Stromal cell of bone marrow (primary cell): ENCODE measurements at places on chromosomes 2 and 18.

GRCh38 chr2:110180036-110180435 is 24.8 kb downstream of the NPHP1 start:
- DNase-seq = no peak

- no peak for DNase-seq
Observed at GRCh38 chr2:157061799-157062198, 195.7 kb upstream of the GALNT5 start.

DNA sequence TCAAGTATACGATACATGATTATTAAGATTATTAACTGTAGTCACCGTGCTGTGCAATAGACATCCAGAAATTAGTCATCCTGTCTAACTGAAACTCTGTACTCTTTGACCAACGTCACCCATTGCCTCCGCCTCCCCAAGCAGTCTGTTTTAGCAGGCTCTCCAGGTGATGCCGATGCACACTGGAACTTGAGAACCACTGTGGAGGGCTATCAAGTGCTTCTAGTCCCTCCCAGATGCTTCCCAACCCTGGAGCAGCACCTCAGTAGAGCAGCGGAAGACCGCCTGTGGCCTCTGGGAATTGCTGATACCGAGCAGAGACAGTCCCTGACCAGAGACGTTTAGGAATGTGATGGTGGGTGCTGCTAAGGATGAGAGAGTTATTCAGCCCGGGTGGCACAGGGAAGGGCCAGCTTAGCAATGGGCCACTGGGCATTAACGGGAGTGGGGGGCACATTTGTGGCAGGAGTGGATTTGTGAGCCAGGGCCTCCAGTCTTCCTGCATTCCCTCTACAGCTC is 50.7 kb downstream of the LIPG start:
- DNase-seq = no peak

DNA sequence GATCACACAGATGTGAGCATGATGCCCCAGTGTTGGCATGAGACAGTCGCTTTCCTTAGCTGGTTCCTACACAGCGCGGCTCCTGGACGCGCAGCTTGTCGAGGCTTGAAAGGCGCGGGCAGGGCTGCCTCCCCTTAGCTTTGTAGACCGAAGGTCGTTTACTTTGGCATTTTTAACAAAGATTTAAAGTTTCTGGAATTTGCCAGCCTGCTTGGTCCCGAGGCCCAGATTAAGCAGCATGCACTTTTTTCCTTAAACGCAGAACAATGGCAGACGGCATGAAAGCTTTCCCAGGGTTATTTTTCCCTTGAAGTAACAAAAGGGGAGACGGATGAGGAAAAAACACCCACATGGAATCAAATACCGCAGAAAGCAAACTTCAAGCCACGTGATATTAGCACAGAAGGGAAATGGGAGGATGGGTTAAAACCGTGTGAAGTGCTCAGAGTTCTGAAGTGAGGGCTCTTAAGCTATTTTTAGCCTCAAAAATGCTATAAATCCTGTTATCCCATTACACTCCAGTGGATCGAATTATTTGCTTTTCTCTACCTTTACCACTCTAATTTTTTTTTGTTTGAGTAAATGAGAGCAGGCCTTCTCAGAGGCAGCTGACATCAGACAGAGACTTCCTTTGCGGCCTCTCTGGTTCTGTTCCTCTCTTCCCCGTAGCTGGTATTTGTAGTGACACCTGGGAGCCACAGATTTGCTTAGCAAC is 55.7 kb downstream of the NPAS2 start:
- no peak for DNase-seq

- no peak for DNase-seq
Observed at GRCh38 chr18:23605941-23606340, 19.6 kb upstream of the NPC1 start.

DNA sequence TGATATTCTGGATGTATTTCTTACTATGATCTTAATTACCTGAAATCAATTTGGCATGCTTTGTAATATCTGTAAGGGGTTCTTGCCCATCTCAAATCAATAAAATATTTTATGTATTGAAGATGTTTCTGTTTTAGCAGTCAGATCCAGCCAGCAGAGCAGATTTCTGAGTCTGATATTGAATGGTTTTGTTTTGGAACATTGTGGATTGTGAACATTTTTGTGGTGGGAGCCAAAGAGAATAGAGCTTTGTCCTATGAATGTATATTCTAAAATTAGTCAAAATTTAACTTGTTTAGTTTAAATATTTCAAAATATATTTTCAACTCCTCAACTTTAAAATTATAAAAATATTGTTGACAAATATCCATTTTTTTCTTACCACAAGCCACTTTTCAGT is 197.0 kb downstream of the UBE2E3 start:
- DNase-seq = no peak

- DNase-seq = peak; percentile 25
Observed at GRCh38 chr2:121088251-121089165, 196.5 kb downstream of the TFCP2L1 start.

GRCh38 chr2:179393481-179393880 is 128.8 kb upstream of the SESTD1 start:
- DNase-seq = no peak

DNA sequence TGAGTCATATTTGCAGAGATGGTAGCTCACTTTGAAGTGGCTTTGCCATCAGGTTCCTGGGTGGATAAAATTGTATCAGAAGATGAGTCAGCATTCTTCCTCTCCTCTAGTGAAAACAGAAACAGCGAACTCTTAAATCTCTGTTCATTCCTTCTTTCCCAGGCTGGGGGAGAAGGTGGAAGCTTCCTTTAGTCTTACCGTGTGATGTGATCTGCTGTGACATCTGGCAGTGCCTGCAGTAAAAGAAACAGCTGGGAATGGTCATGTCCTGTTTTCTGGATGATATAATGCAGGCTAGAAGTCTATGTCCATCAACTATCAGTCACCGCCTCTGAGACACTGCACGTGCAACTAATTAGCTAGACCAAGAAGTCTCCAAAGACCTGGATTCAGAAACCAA is 171.6 kb downstream of the VAPA start:
- no peak for DNase-seq

DNA sequence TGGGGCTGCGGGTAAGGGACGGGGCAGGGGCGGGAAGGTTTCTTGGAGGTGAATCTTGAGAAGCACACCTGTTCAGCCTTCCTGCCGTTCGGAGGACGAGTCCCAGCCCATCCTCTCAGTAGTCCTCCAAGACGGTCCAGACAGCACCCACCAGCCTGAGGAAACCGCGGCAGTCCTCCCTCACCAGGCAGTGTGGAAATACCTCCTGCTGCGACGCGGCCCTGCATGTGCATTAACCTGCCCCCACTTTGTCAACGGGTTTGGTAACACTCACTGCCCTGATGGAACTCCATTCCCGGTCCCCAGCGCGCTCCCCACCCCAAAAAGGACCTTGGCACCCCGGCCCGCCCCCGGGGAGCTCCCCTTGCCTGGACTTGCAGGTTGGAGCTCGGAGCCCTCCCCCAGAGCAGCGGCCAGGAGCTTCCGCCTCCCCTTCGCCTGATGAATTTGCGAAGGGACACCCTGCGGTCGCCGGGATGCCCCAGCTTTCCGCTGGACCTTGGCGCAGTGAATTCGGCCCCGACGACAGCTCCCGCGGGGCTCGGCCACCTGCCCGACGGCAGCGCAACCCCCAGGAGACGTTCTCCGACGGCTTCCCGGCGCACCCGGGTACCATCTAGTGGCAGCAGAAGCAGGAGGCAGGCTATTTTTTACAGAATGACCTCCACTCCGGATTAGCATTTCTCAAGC is 31.5 kb downstream of the ACVR1C start:
- DNase-seq = no peak

DNA sequence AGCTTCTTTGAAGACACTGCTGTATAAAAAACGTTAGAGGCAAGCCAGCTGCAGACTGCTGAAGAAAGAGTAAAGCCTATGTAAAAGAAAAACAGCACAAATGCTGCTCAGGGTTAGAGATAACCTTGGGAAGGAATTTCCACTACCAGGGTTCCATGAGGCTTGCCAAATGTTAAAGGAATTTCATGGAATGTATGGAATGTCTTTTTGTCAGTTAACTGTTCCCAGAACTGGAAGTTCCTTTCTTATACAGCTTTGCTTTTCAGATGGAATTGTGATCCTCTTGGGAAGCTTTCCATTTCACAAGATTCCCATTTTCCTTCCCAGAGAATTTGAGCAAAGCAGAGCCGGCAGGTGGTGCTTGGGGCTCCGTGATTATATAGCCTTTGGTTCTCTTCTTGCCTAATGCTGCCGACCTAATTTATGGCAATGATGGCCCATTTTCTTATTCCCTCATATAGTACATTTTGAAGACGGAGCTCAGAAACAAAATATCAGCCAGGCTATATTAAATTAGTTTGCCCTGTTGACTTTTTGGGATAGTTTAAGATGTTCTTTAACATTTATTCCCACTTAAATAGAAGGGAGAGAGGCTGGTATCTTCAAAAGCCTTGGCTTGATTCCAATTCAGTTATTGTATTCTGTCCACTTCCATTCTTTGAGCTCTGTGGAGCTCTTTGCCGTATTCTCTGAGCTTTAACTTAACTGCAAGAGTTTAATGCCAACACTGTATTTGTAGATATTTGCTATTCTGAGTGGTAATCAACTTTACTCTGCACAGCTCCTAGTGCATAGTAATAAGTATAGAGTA is 162.3 kb downstream of the PHLPP1 start:
- DNase-seq = no peak

DNA sequence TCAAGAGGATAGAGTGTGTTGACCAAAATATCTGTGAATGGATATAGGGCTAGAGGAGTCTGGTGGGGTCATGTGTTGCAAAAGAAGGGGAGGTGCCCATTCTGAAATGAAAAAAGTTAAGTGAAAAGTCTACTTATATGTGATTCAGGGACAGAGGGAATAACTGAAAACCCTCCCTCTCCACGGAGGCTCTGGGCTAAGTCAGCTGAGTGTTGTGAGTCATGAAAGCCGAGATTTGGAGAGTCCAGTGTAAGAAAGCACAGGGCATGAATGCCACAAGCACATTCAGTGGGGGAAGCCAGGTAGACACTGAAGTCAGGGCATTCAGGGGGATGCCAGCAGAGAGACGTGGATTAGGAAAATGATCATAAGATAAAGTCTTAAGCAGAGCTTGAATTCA is 871.9 kb downstream of the TSN start:
- DNase-seq = no peak

- no peak for DNase-seq
Observed at GRCh38 chr18:55779691-55780585, 191.9 kb upstream of the TCF4 start.

DNA sequence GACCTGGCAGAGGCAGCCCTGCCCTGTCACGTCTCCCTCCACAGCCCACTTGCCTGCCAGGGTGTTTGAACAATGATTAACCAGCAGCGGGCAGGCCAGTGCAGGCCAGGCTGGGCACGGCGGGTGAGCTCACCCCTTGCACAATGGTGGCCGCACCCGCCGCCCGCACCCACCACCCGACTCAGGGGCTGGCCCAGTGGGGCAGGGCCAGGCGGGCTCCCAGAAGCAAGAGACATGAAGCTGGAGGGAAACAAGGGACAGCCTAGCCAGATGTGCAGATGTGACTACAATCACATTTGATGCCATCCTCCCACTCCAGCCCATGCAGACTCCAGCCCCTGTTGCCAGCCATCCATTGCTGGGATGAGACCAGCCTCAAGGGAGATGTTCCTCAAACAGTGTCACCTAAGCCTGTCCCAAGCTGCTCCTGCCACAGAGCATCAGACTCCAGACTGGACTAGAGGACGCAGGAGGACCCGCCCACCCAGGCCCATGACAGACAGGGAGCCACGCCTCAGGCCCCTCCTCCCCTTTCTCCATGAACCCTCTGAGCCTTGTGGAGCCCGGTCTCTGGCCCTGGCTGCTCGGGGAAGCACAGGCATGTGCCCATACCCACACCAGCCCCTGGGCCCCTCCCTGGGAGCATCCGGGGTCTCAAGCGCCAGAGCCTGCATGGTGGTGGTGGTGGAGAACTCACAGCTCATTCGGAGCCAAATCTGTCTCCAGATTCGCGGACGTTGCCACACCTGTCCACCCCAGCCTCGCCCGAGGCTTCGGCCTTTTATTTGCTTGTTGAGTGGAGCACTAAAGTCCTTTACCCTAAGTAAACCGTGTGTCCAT is 45.0 kb downstream of the SDC1 start:
- DNase-seq = no peak

DNA sequence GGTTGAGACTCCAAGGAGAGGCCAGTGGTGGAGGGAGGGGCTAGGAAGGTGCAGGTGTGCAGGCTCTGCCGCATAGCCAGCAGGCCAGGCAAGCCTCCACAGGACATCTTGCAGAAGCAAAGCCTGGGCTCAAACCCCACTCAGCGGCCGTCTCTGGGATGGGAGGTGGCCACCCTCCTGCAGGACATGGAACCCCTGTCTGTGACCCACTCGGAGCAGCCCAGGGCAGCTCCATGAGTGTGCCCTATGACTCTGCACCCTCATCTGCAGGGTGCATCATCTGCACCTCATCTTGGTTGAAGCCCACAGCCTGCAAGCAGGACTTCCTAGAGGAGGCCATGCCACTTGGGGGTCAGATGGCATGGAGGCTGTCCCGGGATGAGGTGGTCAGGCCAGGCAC is 46.3 kb downstream of the GPC1 start:
- no peak for DNase-seq

- DNase-seq = no peak
Observed at GRCh38 chr2:124822516-124822915, 797.4 kb downstream of the CNTNAP5 start.

GRCh38 chr2:175577368-175577970 is 396.0 kb upstream of the ATP5MC3 start:
- no peak for DNase-seq

GRCh38 chr2:7881466-7881865 is 800.4 kb upstream of the ID2 start:
- no peak for DNase-seq

GRCh38 chr2:60029566-60029883 is 523.9 kb downstream of the BCL11A start:
- DNase-seq = no peak

DNA sequence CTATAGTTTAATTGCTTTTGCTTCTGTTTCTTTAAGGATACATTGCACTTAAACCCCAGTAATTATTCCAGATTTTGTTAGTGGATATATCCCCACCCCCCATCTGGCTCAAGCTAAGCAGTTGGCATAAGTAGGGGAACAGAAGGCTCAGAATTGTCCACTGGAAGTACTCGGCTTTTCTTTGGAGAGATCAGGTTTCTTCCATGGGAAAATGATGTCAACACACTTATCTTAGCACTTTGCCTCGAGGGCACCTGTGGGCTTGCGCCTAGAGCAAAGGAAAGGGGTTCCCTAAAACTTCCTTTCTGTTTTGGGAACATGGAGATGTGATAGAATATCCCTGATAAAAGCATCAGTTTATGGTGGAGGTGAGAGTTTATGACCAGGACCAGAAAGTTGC is 130.6 kb downstream of the FMNL2 start:
- no peak for DNase-seq

DNA sequence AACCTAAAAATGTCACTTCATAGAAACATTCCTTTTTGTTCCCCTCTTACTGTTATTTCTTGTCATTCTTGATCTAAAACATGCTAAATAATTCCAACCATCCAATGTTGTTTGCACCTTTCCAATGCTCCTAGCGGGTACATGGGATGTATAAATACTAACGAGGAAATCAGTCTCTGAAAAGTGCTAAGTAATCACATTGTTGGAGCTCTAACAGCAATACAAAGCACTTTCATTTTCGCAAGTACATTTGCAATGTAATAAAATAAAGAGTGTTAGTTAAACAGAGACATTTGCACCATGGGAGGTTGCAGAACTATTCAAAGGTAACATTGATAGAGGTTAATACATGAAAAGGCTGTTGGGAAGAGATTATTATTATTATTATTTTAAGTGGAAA is 286.2 kb upstream of the ACVR2A start:
- no peak for DNase-seq

- no peak for DNase-seq
Observed at GRCh38 chr2:222514901-222515300, 90.6 kb downstream of the SGPP2 start.
